Naive thymus-derived CD4-positive, alpha-beta T cell (primary cell): ENCODE measurements at places on chromosomes 3 and 15. TPM values are rescaled to one million over a fixed set of nuclear protein-coding genes. Genes with fewer than 3 reads are reported as not detected.
A peak's percentile ranks its signal among the peaks of the same experiment; 100 is the strongest.

DNA sequence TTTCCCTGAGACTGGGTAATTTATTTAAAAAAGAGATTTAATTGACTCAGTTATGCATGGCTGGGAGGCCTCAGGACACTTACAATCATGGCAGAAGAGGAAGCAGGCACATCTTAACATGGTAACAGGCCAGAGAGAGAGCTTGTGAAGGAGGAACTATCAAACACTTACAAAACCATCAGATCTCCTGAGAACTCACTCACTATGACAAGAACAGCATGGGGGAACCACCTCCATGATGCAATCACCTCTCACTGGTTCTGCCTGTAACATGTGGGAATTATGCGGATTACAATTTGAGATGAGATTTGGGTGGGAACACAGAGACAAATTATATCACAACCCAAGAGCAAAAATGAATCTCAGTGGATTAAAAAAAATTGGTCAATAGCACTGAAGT lies 416.0 kb upstream of the TMCO5A start:
- DNase-seq: no peak

The SH3GL3 gene
- polyA plus RNA-seq: not detected

GRCh38 chr3:13688034-13688433 lies 139.1 kb downstream of the FBLN2 start:
- no peak for DNase-seq

DNA sequence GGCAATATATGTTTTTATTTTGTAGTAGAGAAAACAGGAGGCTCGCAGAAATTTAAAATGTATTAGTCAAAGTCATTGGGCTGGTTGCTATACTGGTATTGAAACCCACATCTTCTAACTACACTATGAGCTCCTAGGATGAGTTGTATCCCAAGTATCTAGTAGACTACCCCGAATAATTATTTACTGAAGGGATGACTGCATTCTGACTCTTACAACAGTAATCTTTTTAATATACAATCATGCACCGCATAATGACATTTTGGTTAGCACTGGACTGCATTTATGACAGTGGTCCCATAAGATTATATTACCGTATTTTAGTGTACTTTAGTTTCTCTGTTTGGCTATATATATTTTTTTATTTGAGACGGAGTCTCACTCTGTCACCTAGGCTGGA lies 15.3 kb downstream of the PIGB start:
- no peak for DNase-seq

- no peak for DNase-seq
Measured at GRCh38 chr3:108200578-108200977, 21.6 kb downstream of the IFT57 start.

The CSTA gene
- polyA plus RNA-seq: not detected

The XCR1 gene
- polyA plus RNA-seq: not detected

GRCh38 chr15:60091157-60091556 lies 87.0 kb downstream of the FOXB1 start:
- no peak for DNase-seq

DNA sequence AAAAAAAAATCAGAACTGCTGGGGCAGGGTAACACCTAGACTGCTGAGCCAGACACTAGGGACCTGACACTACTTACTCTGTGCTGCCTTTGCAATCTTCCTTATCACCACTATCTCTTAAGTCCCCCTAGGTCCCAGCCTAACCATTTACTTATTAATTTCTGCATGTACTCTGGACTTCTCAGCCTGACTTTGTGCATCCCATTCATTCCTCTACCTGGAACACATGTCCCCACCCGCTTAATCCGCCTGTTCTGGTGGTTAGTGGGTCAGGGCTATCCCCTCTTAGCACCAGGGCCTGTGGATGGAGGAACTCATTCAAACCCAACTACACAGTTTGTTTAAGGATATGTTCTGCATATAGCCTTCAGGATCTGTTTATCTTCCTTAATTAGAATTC lies 5.0 kb upstream of the CACNA1D start:
- no peak for DNase-seq

GRCh38 chr3:65960087-65960486 lies 78.6 kb downstream of the MAGI1 start:
- DNase-seq: no peak

The MASP1 gene
- polyA plus RNA-seq: not detected

DNA sequence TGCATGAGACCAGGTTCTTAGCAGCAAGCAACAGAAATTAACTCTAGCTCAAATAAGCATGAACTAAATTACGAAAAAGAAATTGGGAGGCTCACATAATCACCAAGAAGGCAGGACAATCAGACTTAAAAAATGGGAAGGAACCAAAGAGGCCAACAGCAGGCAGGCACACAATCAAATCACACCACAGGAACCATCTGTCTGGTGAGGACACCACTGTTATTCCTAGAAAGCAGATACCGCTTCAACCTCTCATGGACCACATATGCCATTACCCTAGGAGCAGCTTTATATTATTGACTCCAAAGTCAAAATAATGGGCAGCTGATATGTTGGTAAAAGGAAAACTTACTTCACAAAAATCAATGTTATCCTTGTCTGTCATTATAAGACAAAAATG lies 51.6 kb downstream of the SUCLG2 start:
- no peak for DNase-seq

The ADAMTS9 gene
- polyA plus RNA-seq: not detected

DNA sequence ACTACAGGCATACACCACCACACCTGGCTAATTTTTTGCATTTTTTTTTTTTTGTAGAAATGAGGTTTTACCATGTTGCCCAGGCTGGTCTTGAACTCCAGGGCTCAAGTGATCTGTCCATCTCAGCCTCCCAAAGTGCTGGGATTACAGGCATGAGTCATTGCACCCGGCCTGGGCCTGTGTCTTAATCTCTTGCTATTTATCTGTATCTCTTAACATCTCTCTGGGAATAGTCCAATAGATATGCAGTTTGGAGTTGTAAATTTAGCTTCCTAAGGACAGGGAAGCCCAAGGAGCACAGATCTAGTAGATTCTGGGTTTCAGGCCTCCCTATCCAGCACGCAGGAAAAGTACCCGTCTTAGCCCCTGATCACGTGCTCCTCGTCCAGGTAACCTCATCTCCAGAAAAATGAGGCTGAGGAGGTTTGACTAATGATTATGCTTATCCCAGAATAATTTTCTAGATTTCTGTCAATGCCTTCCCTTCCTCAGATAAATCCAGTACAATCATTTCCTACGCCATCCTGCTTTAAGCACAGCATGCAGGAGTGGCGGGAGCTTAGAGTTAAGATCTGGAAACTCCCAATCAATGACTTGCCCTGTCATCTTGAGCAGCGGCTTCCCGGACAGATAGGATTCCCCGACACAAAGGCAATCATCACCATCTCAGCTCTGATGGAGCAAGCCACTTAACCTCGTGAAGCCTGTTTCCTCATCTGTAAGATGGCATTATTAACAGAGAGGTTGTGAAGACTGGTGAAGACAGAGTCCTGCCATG lies 12.3 kb upstream of the CTDSPL start:
- no peak for DNase-seq

GRCh38 chr3:134059035-134059601 lies 29.4 kb upstream of the SLCO2A1 start:
- no peak for DNase-seq

The LDHAL6B gene
- polyA plus RNA-seq: not detected

The HCN4 gene
- polyA plus RNA-seq: not detected

The GOLGA8A gene
- polyA plus RNA-seq: 4.3 TPM

The HIGD2B gene
- 0.21 TPM for polyA plus RNA-seq

- DNase-seq: no peak
Measured at GRCh38 chr3:161020256-161020655, 84.9 kb downstream of the B3GALNT1 start.

DNA sequence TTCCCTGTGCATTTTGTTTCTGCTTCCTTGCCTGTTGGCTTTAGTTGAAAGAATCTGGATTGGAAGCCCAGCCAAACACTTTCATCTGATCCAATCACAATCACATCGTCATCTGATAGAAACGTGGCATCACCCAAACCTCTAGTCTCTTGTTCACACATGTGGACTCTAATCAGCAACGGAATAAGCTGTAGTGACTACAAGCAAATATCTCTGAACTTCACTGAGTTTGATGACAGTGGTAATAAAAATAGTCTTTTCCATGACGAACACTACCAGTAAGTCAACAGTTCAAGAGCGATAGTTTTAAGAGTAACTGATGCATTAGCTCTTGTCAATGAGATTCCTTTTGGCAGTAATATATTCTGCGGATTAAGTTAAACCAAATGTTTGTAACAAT lies 22.8 kb upstream of the MECOM start:
- no peak for DNase-seq

The NDUFB5 gene
- 45.7 TPM for polyA plus RNA-seq

GRCh38 chr3:180093535-180093934 lies 56.8 kb upstream of the PEX5L start:
- no peak for DNase-seq

DNA sequence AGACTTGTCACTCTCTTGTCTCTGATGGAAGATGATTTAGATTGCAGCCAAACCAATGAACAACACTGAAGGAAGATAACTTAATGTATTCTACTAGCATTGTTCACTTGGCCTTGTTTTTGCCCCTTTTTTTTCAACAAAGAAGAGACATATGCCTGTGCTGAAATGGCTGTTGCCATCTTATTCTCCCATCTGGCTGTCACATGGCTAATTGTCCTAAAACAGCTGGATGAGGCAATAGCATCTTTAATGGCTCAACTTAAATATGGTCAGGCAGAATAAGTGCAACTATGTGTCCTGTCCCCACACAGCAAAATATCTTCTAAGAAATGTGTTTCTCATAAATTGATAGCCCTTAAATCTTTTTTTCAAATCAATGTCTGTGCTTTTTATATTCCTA lies 576.9 kb downstream of the TUSC7 start:
- DNase-seq: no peak

DNA sequence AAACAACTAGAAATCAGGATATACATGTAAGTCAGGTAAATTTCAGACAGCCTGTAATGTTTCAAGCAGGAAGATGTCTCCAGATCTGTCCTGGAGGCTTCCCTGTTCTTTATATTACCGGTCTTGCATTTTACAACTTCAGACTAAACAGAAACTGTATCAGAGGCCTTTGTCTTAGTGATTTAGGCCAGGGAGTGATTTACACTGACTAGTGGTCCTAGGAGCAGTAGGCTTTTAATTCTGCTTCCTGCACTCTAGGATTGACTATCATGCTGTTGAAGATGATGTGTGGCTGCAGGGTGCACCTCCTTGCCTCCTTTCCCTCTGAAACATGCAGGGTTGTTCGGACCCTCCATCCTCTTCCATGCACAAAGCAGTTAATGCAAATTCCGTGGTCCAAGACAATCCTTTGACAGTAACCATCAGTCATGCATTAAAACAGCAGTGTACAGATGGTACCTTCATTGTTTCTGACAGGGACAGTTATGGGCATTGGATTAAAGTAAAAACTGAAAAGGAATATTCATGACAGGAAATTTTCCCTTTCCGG lies 27.6 kb downstream of the CHRNA7 start:
- no peak for DNase-seq

DNA sequence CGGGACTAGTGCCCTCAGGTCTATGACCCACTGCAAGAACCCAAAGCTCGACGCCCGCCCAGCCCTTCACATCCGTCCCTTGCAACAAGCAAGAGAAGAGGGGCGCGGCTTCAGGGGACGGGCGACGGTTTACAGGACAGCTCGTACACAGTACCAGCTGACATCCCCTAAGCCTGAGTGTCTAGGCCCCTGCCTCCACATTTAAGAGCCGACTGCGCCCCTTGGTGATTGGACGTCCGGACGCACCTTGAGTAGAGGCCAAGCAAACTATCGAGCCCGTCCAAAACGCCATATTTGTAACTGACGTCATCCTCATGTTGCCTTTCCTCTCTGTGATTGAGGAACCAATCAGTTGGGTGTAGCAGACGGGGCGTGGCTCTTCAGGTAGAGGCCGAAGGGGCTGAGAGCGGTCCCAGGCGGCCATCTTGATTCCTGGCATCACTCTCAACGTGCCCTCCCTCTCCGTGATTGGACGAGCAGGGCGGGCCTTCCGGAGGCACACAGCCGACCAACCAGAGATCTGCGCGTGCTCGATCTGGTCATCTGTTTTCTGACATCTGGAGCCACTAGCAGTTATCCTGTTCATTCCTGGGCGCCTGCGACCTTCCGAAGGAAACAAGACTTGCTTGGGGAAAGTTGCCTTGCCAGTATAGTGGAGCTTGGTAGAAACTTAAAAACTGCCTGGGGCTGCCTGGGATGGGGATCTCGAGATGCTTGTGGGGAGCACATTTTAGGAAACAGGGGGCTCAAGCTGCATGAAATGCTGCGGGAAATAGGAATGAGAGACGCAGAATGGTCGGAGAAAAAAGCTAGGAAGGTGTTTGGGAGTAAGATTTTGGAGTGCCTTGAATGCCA lies 4.0 kb upstream of the RPL14 start:
- peak; percentile 81 for DNase-seq

The ACOX2 gene
- not detected for polyA plus RNA-seq

- no peak for DNase-seq
Measured at GRCh38 chr15:43241100-43241499, 20.3 kb upstream of the EPB42 start.

The PTX3 gene
- not detected for polyA plus RNA-seq

- DNase-seq: no peak
Measured at GRCh38 chr15:78347586-78348543, 7.7 kb downstream of the CRABP1 start.

The SLC51B gene
- polyA plus RNA-seq: not detected

GRCh38 chr3:103085465-103085864 lies 650.6 kb downstream of the ZPLD1 start:
- DNase-seq: no peak

The CCR3 gene
- polyA plus RNA-seq: not detected

GRCh38 chr3:151925876-151926275 lies 52.4 kb downstream of the SUCNR1 start:
- no peak for DNase-seq

- DNase-seq: no peak
Measured at GRCh38 chr15:84752700-84753099, 4.3 kb downstream of the ZNF592 start.

The KCNMB2 gene
- polyA plus RNA-seq: not detected

- no peak for DNase-seq
Measured at GRCh38 chr3:108757404-108757982, at the start of gene RETNLB. Gene RETNLB, minus strand, starts transcription at chr3:108757410. Its CDS starts 225 bp downstream, at chr3:108757185.

DNA sequence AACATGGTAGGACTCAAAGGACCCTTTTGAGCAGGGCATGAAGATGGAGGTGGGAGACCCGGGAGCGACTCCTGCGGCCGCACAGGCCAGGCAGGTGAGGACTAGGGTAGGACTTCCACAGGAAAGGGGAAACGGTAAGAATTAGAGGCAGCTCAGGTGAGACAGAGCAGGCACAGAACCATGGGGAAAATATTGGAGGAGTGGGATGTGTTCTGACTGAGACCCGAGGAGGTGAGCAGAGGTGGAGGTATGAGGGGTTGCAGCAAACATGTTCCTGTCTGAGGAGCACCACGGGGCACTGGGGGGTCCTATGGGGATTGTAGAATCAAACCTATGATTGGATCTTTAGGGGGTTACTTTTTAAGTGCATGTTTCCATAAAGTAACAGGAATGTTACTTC lies 1.4 kb upstream of the ISG20 start:
- no peak for DNase-seq

DNA sequence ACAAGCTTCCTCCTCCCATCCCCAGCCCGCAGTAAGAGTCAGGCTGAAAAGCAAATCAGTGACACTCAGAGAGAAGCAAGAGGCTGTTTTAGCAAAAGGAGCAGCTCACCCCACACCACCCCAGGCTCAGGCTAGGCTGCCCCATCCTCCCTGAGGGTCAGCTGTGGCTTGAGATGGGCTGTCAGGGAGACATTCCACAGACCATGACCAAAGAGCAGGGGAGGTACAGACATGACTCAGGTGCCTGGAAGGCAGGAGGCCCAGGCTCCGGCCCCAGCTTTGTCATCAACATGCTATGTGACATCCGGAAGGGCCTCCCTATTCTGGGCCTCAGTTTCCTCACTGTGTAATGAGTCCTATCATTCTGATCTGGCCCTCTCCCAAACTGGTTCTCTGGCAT lies 24.7 kb downstream of the HCN4 start:
- DNase-seq: no peak

The SAMMSON gene
- polyA plus RNA-seq: not detected
